ENCODE measurements at places on chromosomes 4 and X.

GRCh38 chr4:145681518-145681917, 1.6 kb downstream of the C4orf51 start:
- no peak for DNase-seq

DNA sequence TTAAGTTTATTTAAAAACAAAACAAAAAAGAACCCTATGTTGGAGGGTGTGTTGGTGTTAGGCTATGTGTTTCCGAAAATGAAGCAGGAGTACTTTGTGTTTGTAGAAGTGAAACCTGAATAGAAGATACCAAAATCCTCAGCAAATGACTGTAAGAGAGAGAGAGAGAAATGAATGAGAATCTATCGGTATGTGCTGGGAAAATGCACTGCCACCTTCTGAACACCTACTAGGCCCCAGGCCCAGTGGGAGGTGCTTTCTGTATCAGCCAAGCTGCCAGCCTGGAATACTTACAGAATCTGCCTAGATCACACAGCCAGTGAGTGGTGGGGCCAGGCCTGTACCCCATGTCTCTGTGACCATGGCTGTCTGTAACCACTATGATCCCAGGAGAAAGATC, 14.9 kb upstream of the PIM2 start:
- no peak for DNase-seq

- DNase-seq, result no peak
Observed at GRCh38 chrX:124211312-124211942, 121.0 kb upstream of the TEX13D start.

DNA sequence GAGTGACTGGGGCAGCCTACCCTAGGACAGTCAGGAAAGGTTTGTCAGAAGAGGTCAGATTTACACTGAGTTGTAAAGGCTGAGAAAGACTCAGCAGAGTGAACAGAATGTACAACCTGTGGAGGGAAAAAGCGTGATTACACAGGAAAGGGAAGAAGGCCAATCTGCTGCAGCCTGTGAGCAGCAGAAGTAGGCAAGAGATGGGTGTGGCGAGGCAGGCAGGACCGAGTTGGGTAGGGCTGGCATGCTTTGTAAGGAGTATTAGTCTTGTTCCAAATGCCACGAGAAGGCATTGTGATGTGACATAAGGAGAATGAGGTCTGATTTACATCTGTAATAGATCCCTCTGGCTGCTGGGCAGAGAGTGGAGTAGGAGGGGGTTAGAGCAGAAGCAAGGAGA, 12.6 kb downstream of the SGMS2 start:
- peak; percentile 49 for DNase-seq

DNA sequence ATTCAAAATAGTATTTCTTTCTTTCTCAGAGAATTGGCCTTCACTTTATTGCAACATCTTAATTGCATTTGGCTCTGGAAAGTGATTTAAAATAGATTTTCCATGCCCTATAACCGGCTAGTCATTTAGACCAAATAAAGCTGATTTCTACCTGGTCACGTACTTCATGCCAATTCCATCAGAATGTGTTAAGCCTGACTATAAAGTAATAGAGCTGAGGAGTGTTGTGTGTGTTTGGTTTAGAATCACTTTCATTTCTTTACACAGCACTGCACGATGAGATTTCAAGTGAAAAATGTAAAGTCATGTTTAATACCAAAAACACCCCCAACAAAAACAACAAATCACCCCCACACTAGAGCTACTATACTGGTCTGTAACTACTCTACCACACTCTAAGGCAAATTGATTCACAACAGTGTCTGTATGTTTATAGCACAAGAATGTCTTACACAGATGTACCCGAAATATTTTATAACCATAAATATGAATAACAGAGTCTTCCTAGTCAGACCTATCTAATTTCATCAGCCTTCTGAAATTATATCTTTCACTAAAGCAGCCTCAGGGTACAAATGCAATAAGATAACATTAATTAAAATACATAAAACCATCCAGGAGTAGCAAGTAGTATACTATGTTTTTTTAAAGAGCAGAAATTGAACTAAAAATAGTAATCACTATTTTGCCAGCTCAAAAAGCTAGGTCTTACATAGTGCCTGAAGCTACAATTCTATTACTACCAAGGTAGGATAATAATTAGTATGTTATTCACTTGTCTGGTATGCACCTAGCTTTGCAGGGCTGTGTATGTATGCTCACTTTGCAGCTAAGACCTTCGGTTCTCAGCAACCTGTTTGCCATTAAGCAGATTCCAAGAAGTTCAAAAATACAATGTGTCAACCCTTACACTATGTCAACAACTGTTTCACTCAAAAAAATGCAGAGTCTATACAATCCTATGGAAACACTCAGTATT, 28.4 kb downstream of the APBB2 start:
- no peak for DNase-seq

- DNase-seq, result peak; percentile 41
Observed at GRCh38 chr4:242121-242848, 63.0 kb downstream of the ZNF732 start.

DNA sequence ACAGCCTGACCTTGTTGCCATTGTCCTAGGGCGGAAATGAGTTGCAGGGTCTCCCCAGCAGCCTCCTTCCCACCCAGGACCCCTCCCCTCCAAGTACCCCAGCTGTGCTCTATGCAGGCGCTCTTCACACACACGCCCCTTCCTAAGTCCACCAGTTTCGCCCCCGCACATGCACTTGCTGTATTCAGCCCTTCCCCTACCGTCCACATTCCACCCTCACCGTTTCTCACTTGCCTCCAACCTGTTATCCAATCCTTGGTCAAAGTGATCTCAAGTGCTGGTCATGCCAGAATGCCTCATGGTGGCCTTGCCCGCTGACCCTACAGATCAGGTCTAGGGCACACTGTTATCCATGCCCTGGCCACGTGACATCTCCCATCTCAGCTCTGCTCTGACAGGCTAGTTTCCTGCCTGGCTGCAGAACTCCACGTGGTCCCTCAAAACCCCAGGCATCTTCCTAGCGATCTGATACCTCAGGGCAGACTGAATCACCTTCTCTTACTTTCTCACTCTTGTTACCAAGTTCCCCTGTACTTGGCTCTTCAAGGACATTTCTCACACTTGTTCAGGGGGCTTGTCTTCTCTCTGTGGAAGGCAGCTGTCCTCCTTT, 39.7 kb downstream of the NSG1 start:
- DNase-seq, result no peak

DNA sequence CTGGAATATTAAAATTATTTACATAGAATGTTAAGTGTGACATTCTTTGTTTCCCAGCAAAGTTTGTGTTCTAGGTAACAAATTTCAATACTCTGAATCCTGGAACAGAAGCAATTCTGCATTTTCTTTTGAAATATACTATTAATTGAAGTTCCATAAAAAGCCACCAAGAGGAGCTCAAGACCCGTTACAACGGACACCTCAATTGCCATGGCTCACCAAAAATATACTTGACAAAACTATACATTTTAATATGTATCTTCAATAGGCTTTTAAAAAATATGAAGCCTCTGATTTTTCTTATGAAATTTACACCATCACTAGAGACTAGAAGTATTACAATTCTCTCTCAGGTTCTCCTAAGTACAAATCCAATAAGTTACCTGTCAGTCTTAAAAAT, 111.4 kb downstream of the NYX start:
- no peak for DNase-seq

GRCh38 chr4:137825505-137825904, 293.2 kb upstream of the PCDH18 start:
- no peak for DNase-seq

All from HL-60 (cell line).